Posterior cingulate gyrus (tissue), 11 donors: ENCODE measurements at places on chromosomes 7 and 10.
A peak's percentile ranks its signal among the peaks of the same experiment; 100 is the strongest.

- no peak for DNase-seq
Observed at GRCh38 chr7:94123136-94123535, 119.0 kb upstream of the BET1 start.

GRCh38 chr10:26741368-26741767 lies 43.9 kb downstream of the PDSS1 start:
- DNase-seq: no peak

DNA sequence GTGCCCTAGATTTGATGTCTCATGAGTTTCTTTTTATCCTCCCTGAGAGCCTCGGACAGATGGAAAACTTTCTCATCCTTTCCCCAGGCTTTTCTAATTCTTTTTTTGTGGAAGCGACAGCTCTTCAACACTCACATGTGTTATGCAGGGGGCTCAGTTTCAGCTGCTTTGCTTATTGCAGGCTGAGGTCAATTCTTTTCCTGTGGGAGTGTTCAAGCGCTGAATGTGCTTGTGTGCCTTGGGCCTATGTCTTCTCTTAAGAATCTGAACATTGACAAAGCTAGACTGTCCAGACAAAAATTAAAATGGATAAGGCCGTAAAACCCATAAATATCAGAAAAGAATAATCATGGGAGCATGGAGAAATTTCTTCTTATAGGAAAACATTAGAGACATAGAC lies 125.2 kb upstream of the STEAP4 start:
- no peak for DNase-seq

DNA sequence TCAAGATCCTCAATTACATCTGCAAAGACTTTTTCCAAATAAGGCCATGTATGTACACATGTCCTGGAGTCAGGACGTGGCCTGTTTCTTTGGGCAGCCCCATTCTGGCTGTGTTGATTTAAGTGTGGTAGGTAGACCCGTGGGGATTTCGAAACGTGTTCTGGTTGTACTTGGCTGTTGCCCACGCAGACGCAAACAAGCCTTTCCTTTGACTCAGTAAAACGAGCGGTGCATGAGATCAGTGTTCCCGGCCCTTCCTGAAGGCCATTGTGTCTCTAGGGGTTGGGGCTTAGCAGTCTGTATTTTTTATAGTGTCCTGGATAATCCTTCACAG lies 64.8 kb upstream of the DNAJB6 start:
- DNase-seq: no peak

DNA sequence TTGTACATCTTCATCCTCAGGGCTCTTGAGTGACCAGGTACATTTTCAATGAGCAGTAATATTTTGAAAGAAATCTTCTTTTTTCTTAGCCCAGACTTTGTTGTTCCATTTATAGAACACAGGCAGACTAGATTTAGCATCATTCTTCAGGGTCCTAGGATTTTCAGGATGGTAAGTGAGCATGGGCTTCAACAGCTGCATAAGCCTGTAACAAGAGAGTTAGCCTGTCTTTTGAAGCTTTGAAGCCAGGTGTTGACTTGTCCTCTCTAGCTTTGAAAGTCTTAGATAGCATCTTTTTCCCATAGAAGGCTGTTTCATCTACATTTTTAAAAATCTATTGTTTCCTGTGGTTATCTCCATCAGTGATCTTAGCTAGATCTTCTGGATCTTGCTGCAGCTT lies 4.5 kb upstream of the NDUFA5 start:
- DNase-seq: no peak

DNA sequence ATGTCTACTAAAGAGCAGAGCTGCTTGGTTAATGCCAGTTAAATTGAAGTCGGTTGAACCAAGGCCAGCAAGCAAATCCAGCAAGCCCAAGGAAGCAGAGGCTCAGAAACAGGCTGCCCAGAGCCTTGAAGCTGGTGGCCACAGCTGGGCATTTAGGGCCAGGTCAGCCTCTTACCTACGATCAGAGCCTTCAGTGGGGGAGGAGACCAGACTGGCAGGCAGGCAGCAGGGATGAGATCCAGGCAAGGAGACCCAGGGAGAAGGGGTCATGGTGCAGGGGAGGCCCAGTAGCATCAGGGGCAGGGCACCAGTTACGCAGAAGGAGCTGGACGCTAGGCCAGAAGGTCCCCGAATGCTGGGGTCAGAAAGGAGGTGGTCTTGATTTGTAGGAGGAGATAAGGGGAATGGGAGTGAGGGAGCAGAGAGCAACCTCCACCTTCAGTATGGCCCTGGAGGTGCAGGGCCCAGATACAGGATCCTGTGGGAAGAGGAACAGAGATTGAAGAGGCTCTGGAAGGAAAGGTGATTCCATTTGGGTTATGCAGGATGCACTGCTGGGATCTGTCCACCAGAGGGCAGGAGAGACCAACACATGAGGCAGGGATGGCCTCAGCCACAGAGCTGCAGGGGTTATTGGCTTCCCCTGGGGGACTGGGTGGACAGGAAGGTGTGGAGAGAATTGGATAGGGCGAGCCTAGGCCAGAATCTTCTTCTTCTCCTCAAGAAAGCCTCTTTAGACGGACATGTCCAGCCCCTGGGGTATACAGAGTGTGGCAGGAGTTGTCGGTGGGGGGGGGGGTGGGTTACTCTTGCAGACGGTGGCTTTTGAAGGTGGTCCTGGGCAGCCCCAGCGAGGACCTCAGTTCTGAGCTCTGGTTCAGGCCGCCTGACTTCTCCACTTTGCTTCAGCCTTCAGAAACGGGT lies 132.6 kb upstream of the PODXL start:
- peak; percentile 77 for DNase-seq

DNA sequence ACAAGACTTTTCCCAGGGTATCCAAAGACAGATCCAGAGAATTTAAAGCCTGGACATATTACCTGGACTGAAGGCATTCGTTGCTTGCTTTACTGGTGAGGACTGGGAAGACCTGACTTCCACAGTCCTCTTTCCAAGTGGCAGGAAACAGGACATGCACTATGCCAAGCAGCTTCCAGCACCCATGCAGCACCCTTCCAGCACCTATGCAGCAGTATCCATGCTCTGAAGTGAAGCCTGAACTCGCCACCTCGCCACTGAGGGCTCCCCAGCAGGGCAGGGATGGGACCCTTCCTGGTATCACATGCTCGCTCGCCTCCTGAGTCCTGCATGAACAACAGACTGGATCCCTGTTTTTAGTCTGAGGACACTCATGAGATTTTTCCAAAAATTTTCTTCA lies 189.9 kb upstream of the KLF14 start:
- no peak for DNase-seq

DNA sequence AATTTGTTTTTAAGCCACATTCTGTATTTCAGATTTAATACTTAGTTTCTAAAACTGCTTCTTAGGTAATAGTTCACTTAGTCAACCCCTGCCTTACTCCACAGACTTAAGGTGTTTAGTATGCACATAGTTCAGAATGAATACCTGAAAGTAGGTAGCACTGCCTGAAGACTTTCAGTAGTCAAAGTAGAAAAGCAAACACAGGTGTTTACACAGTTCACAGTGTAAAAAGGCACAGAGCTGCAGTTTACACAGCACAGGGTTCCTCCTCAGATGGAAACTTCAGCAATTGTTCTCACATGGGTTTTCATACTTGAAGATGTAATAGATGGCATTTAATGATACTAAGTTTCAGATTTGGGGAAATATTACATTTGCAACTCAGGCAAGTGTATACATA lies 3.1 kb upstream of the PKD1L1 start:
- DNase-seq: no peak

DNA sequence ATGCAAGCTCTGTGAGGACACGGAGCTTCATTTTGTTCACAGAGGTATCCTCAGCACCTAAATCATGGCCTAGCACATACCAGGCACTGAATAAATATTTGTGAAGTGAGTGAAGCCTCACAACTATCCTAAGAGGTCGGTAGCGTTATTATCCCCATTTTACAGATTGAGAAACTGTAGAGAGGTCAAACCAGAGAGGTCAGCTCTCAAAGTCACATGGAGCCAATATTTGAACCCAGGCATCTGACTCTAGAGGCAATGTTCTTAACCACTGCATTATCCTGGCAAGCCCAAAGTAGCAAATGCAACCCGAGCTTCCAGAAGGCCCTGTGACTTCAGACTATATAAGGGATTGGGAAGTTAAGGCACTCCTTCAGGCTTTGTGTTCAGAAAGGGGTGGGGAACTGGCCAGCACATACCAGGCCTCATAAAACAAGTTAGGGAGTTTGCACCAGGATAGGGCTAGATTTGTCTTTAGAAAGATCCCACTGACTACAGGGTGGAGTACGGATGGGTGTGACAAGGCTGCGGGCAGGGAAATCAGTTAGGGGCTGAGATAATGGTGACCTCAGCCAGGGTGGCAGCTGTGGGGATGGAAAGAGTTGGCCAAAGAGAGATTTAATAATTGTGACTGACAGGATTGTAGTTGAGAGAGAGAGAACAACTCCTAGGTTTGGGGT lies 101.4 kb downstream of the TBXAS1 start:
- no peak for DNase-seq

GRCh38 chr10:24027107-24027506 lies 181.8 kb upstream of the KIAA1217 start:
- DNase-seq: no peak

DNA sequence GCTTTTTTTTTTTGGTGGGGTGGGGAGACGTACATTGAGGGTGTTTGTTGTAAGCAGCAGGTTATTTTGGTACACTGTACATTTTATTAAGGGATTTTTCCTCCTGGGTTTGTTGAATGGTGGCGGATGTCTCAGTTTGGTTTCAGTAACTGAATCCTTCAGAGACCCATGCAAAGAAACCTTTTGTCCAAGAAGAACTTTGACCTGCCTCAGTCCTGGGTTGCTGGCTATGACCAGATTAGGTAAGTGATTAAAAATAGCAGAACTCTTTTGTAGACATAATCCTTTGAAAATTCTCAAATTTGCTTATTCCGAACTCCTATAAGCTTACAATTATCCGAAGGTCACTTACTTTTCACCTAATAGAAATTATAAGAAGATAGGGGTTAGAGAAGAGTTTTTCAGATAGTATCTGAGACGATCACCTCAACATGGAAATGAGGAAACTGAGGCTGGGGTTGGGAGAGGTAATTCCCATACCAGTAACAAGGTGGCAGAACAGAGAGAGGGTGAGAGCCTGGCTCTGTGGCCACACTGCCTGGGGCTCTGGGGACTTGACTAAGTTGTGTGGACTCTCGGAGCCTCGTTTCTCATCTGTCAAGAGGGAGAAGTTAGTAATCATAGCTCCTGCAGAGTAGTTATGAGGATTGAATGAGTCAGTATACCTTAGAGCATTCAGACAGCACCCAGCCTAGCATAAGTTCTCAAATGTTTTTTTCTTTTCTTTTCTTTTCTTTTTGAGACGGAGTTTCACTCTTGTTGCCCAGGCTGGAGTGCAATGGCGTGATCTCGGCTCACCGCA lies 87.4 kb downstream of the CCNY start:
- DNase-seq: no peak

DNA sequence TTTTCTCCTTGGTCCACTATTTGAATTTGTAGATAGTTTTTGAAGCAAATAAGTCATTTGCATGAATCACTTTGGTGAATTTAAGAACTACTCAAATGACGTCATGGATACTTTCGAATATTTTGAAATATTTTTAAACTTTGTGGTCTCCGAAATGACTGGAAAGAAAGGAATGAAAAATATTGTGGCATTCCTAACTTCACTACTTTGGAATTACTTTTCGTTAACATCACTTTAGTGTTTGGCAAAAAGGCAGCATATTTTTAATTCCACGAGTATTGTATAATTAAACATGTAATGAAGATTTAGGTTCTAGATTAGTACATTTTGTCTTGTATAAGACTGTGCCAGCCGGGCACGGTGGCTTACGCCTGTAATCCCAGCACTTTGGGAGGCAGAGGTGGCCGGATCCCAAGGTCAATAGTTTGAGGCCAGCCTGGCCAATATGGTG lies 35.3 kb upstream of the ZRANB1 start:
- no peak for DNase-seq

GRCh38 chr10:69639291-69640195 lies 9.5 kb downstream of the FAM241B start:
- DNase-seq: peak; percentile 86
